ENCODE measurements at places on chromosomes 1 and 21.
A peak's percentile ranks its signal among the peaks of the same experiment; 100 is the strongest.

GRCh38 chr1:74504125-74504932 lies 8.1 kb downstream of the LRRC53 start:
- DNase-seq = peak; percentile 58

- no peak for DNase-seq
These were observed 37.4 kb downstream of the NSL1 start for GRCh38 chr1:212754193-212754592.

GRCh38 chr1:65558215-65558614 lies 137.7 kb downstream of the LEPR start:
- DNase-seq = peak; percentile 22

GRCh38 chr1:25989440-25990234 lies 8.2 kb downstream of the PAFAH2 start:
- DNase-seq = no peak

DNA sequence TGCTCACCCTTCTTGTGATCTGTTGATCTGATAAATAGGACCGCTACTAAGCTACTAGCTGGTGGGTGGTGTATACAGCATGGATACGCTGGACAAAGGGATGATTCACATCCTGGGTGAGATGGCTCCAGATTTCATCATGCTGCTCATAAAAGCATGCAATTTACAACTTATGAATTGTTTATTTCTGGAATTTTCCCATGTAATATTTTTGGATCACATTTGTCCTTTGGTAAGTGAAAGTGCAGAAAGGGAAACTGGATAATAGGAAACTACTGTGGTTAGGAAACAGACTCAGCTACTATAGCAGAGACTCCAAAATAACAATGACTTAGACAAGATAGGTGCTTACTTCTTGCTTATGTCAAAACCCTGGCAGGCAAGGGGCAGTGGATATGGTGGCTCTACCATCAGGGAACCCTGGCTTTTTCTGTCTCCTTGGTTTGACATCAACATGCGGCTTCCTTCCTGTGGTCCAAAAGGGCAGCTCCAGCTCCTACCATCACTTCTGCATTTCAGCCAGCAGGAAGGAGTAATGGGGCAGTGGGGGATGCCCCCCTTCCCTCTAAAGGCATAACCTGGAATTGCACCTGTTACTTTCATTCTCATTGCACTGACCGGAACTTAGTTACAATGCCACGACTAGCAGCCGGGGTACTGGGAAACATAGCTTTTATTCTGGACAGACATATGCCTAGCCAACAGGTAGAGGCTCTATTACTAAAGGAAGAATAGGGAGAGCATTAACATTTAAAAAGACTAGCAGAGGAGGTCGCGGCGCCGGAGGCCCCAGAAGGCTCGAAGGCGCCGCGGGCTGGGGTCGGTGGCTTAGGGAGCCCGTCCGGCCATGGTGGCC lies 13.8 kb upstream of the AK2 start:
- peak; percentile 87 for DNase-seq

DNA sequence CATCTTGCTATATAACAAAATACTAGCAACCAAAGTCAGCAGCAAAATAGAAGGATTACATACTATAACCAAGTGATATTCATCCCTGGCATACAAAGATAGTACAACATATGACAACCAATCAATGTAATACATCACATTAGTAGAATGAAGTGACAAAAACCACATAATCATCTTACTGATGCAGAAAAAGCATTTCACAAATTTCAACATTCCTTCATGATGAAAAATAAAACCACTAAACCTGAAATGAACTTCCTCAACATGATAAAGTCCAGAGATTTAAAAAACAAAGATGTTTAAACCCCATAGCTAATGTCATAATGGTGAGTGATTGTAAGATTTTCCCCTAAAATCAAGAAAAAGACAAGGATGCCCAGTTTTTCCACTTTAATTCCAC lies 18.6 kb downstream of the RO60 start:
- peak; percentile 24 for DNase-seq

- DNase-seq = no peak
These were observed 225.8 kb upstream of the RUNX1 start for GRCh38 chr21:35274923-35275322.

DNA sequence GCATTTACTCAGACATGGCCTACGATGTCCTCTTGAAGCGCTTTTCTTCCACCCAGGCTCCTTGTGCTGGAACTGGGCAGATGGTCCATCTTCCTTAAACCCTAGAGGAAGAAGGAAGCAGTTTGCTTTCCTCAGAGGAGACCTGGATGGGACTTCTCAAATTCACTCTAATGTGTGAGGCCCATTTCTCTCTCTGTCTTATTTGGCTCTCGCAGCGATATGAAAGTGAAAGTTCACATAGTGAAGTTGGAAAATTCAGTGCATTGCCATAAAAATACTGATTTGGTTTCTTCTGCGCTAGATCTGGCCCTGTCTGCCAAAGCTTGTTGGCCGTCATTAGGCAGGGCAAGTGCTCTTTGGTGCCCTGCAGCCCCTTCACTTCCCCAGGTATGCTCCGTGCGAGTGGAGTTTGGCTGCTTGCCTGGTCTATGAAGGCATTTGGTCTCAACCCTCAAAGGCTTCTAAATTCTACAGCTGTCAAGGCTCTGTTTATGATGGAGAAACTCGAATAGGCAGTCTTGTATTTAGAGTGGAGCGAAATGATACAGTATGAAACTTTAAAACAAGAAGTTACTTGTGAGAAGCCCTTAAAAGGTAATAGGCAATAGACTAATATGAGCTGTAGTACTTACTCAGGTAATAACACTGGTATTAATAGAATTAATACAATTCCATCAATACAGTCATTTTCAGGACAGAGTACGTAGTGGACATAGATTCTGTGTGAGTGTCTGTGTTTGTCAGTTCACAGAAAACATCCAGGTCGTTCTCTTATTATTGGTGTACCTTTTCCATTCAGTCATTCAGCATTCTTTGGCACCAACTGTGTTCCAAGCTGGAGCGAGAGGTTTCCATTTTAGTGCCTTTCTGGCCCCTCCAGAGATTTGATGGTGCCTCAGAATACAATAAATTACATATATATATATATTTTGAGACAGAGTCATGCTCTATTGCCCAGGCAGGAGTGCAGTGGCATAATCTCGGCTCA lies 20.5 kb downstream of the SZRD1 start:
- DNase-seq = peak; percentile 61

- no peak for DNase-seq
These were observed 87.5 kb downstream of the ATP5PO start for GRCh38 chr21:33828083-33828482.

DNA sequence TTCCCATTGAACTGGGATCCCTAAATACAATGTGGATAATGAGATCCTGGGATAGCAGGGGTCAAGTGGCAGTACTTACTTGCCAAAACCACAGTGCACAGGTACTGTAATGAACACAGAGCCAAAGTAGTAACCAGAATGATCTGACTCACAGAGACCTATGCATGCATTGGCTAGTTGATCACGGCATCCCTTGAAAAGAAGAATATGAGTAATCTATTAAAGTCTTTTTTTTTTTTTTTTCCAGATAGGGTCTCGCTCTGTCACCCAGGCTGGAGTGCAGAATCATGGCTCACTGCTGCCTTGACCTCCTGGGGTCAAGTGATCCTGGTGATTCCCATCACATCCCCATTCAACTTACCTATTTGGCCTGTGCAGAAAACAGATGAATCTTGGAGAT lies 29.4 kb upstream of the EIF4G3 start:
- DNase-seq = peak; percentile 64

DNA sequence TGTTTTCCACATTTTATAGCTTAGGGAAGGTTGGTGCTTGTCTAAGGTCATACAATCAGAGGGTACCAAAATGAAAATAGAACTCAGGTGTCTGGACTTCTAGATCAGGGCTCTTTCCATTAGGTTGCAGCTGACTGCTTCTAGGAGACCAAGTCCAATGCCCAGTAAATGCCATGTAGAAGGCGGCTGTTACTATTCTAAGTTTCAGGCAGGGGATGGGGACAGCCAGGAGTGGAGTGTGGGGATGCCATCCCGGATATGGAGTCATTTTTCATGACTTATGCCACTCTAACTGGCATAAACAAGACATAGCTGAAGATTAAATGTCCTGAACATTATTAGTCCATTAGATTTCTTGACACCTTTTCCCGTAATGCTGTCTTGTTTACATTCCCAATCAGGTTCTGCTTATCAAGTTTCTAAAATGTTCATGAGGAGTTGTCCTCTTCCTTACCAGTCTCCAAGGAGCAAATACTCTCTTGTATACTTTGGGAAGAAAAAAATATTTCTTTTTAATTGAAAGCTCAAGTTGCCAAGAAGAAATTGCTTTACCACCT lies 31.5 kb downstream of the XCL1 start:
- no peak for DNase-seq

DNA sequence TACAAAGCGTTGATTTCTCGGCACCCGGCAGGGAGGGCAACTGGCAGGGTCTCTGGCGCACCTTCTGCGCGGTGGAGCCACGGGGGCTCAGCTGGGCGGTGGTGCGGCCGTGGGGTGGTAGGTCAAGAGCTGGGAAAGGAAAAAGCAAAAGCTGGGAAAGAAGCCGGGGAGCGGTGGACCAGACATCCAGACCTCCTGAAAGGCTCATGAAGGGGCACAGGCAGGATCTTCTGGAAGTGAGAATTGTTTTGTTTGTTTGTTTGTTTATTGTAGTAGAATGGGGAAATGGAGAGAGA lies 7.2 kb upstream of the RNU1-1 start:
- DNase-seq = no peak

GRCh38 chr21:42446531-42446930 lies 42.8 kb downstream of the UBASH3A start:
- DNase-seq = no peak

GRCh38 chr1:54965624-54966340 lies 14.6 kb upstream of the TMEM61 start:
- peak; percentile 74 for DNase-seq

GRCh38 chr1:2472561-2473177 lies 3.4 kb upstream of the PLCH2 start:
- DNase-seq = no peak

- no peak for DNase-seq
These were observed 21.8 kb downstream of the CRYZL1 start for GRCh38 chr21:33619726-33620125.

DNA sequence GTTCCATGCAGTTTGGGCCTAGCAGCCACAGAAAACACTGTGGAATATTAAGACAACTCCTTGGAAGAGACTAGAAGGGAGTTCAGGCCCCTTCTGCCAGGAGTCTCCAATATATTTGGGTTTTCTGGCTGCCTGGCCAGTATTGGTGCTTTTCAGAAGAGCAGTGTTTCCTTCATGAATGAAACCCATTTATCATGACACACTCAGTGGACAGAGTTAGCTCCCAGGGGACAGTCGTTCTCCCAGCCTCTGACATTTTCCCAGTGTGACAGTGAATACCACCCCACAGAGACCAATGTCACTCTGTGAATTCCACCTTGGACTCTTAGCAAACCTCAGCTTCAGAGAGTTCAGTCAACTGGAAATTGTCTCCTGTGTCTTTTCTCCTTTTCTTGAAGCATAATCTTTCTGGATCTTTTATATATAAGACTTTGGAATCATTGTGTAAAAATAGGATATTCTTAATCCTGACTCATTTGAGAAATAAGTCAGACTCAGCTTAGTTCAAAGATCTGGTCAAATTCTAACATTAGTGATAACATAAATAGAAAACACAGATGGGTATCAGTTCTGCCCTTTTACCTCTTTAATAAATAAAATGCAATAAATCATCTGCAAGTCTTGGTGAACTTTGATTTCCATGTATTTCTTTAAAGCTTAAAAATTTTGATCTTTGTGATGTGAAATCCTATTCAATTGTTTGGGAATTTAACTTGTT lies 40.4 kb downstream of the GNG12 start:
- DNase-seq = peak; percentile 49

DNA sequence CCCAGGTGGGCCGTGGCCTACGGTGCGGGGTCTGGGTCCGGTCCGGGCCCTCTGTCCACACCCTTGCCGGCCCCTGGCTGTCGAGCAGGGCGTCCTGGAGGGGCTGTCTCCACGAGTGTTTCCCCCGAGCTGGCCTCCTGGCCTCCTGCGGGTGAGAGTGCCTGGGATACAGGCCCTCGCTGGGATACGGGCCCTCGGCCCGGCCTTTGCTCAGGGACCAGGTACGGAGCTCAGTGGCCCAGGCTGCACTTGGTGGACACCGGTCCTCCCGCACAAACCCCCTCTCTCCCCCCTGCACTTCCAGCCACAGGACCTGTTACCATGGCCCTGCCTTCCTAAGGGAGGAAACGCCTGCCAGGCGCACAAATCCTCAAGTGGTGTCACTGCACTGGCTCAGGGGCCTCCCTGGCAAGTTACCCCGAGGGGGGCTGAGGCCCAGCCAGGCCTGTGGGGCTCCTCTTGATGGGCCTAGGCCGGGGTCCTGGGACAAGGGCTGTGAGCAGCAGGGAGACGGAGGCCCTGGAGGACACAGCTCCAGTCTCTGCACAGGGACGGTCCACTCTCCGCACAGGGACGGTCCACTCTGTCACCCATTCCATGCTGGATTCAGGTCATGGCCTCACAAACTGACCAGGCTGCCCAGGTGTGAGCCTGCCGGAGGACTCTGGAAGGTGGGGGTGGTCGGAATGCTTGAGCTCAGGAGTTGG lies 18.2 kb upstream of the RNF223 start:
- DNase-seq = no peak

DNA sequence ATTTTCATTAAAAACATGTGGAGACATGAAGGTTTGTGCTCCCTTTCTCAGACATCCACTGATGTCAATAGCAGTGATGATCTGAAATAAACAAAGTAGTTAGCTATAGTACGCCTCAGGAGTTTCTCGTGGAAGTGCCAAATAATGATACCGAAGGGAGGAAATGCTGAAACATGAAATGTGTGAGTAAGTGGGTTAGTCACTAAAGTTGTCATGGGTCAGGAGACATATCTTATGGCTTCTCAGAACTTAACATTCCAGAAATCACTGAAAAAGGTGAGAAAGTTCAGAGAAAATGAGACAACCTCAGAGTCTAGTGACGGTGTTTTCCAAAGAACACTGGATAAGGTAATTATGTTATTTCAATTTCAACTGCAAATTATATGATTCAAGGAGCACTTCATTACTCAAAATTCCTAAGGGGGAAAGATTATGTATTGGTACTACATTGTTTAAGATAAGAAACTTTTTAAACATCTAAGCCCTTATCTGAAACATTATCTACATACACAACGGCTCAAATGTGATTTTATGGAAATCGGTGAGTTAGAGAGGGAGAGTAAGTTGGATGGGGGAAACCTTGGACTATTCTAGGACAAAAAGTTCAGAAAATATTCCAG lies 20.6 kb downstream of the NIBAN1 start:
- DNase-seq = peak; percentile 76

GRCh38 chr21:36350282-36350910 lies 30.4 kb downstream of the MORC3 start:
- DNase-seq = peak; percentile 69

- DNase-seq = peak; percentile 45
These were observed 142.2 kb downstream of the SLC45A1 start for GRCh38 chr1:8460132-8460544.

Data from GM23248 (cell line).